Fibroblast of skin of left quadriceps (primary cell): ENCODE measurements at places on chromosomes 4 and X.

GRCh38 chr4:122783301-122784215 is 43.1 kb upstream of the FGF2 start:
- peak; percentile 81 for DNase-seq

- DNase-seq = no peak
Measured at GRCh38 chr4:163544407-163545038, 50.0 kb downstream of the TMA16 start.

DNA sequence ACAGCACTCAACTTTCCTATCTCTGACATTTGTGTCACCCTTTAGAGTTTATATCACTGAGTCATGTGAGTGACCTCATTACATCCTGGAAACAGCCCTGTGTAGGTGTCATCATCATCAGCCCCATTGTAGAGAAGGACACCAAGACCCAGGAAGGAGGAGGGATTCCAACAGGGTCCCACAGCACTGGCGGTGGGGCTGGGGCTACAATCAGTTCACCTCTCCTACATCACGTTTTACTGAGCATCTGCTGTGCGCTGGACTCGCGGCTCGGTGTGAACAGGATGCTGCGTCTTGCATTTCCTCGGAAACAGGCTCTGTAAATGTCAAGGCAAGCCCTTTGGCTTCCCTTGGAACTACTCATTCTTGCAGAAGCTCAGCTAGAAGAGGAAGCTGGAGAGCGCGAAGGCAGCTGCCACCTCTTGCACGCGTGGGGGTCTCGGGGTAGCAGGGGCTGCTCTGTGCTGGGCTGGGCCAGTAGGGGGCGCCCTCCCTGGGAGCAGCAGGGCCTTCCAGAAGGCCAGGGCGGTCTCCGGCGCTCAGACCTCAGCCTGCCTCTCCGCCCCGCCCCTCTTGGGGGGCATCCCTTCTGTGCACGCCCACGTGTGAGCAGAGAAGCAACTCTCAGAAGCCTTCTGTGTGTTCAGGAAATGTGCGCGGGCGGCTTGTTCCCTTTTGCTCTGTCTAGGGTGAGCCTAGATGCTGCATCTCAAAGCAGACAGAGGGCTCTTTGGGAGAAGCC is 29.0 kb downstream of the REELD1 start:
- DNase-seq = no peak

DNA sequence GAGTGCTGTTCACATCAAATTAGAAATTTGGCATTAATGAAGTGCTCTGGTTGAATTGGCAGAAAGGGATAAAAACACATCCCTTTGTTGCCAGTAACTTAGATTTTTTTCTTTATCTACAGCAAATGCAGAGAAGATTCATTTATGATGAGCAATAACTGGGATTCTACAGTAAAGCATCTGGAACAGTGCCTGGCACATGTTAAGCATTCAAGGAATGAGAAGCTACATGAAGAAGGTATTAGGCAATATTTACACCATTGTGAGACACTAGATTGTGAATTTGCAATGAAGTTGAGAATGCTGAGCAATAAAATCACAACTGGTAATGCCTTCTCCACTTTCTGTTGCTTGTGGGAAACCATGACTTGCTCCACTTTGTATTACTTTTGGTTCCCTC is 33.5 kb downstream of the PCDH19 start:
- DNase-seq = peak; percentile 68

GRCh38 chr4:30770049-30770549 is 49.9 kb downstream of the PCDH7 start:
- peak; percentile 49 for DNase-seq

- peak; percentile 28 for DNase-seq
Measured at GRCh38 chr4:80393246-80393969, 57.9 kb downstream of the CFAP299 start.

DNA sequence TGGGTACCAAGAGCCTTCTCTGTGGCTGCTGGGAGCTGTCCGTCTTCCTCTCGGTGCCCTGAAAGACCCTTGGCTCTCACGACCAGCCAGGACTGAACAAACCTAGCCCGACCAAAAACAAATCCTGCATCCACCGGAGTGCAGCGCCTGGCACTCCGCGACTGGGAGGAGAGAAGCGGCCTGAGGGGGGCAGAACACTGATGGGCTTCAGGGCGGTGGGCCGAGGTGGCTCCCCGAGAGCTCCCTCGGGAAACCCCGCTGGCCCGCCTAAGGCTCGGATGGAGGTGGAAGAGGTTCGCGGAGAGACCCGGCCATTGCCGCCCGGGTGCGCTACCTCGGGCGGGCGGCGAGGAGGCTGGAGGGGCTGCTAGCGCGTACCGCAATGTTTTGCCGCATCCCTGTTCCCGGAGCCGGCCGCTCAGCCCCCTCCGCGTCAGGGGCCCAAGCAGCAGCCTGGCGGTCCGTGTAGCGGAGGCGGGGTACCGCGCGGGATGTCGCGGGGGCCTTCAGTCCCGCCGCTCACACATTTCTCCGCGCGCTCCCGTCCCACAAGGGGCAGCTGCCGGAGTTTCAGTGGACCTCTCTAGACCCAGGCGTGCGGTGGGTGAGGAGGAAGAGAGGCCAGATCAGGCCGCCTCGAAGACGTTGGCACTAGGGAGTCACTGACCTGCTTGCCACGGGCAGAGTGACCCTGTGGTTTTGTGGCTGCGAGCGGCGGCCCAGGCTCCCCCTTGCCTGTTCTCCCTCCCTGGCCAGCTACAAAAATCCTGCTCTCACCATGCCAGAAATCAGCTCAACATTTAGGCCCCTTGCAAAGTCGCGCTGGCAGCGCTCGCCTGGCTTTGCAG is 2.2 kb downstream of the SLITRK4 start:
- DNase-seq = no peak
